ENCODE measurements at places on chromosomes 4 and X.

GRCh38 chr4:19982556-19982955 lies 269.1 kb upstream of the SLIT2 start:
- DNase-seq = no peak

DNA sequence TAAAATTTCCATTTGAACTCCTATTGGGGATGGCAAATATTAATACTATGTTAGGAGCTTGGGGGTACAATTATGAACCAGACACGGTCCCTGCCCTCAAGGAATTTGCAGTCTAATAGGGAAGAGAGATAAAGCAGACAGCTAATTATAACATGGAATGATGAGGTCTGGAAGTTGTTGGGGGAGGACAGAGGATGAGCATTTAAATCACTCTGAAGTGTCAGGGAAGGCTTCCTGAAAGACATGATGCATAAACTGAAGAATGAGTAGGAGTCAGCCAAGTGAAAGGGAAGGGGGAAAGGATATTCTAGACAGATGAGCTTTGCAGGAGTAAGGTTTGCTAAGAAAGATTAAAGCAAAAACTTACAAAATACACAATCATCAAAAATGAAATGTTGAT lies 15.9 kb downstream of the PLAC1 start:
- DNase-seq = no peak

DNA sequence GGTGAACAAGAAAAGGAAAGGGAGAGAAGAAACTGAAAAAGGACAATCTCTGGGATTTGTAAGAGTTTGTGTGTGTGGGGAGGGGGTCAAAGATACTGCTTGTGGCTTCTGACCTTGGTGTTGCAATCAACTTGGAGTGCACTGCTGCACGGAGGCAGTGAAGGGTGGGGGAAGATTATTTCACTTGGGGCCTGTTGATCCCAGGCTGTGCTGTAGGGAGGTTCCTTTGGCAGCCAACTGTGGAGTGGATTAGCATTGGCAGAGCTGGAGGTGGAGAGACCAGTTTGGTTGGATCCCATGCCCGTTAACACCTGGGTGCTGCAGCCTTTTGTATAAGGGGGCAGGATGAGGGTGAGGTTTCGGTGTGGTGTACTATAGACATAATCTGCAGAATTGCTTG lies 38.2 kb downstream of the AFF1 start:
- no peak for DNase-seq

- no peak for DNase-seq
Measured at GRCh38 chr4:154604696-154605200, 7.7 kb downstream of the FGG start.

DNA sequence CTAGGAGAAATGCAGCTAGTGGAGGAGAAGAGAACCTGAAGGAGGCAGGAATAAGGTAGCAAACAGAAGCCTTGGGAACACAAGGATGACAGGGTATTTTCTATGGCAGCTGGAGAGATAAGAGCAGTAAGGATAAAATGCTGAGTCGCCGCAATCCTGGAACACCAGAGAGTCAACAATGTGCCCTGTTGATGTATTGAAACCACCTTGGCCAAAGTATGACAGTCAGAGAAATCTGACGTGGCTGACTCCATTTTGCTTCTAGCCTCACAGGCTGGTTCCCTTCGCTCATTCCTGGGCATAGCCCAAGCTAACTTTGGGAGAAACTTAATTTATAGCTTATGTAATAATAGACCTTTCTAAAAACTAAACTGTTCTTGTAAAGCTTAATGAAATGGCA lies 56.6 kb upstream of the C4orf54 start:
- no peak for DNase-seq
